ENCODE measurements at places on chromosomes 3 and 15.
A peak's percentile ranks its signal among the peaks of the same experiment; 100 is the strongest.

GRCh38 chr3:37823189-37823588 lies 38.5 kb upstream of the CTDSPL start:
- DNase-seq = no peak

- DNase-seq = peak; percentile 10
Measured at GRCh38 chr3:190617185-190617584, 103.3 kb downstream of the IL1RAP start.

DNA sequence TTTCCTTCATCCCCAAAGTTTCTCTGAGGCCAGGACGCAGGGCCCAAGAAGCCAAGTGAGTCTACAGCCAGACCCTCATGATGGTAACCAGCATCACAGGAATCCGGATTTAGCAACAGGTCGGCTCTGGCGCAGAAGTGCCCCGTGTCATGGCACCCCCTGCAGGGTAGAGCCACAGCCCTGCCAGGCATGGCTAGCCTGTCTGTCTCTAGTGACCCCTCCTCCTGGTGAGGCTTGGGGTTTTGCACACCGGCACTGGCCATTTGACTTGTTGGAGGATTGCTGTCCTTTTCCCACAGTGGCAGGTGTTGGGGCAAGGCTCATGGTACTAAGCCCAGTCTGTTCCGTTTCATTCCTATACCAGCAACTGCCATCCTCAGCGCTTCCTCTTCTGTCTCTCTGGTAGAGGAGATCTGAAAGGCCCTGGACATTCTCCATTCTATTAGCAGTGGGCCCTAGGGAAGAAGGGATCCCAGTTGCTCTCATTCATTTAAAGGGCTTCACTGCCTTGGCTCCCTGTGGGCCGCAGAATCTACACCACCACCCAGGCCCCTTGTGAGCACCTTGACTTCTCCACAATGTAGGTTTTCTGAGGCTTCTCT lies 9.4 kb upstream of the CHAC1 start:
- no peak for DNase-seq

DNA sequence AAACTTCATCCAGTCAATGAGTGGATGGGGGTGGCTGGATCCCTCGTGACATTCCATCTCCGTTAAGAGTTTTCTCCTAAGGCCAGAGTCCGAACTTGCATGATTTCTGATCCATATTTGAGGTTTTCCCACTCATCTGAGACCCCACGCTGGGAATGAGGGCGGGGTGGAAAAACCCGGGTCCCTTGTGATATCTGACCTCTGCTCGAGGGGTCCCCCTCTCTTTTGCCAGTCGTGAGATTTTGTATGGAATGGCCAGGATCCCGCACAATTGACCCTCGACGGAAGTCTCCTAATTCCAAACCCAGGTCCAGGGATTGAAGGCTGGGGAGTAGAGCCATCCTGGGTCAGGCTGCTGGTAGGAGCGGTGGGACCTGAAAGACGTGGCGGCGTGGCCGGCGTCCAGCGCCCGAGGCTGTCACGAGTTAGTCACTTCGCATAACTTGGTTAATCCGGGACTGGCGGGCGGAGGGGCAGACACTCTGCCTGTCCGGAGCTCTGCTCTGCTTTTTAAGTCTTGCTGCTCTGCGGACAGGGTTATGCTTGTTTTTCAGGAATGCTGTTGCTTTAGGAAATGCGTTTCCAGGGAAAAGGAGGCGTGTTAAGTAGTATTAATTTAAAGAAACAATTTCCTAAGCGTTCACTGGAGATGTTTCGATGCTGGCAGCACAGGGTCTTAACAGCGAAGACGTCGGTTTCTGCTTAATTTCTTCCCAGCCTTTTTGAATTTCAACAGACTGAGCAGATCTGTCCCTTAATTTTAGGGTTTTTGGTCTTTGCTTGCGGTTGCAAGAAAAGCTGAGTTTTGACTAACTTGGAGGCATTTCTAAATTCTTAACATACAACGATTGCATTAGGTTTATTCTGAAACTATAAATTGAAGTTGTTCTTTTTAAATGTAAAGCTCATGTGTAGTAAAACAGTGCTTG lies 69.7 kb upstream of the LRRFIP2 start:
- no peak for DNase-seq

DNA sequence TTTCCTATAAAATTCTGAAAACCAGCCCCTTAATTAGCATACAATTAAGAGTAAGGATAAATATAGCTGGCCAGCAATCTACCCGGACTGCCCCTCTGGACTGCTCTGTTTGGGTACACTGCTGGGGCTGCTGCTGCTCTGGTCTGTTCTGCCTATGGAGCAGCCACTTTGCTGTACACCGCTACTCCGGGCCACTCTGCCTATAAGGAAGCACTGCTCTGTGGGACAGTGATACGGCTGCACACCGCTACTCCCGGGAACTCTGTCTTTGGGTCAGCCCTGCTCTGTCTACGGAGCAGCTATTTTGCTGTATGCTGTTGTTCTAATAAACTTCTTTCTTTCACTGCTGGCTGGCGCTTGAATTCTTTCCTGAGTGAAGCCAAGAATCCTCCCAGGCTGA lies 316.5 kb upstream of the PLSCR5 start:
- DNase-seq = no peak

- peak; percentile 61 for DNase-seq
Measured at GRCh38 chr15:41557673-41558399, 1.2 kb upstream of the TYRO3 start.

GRCh38 chr3:170331143-170331542 lies 26.4 kb upstream of the SKIL start:
- no peak for DNase-seq

DNA sequence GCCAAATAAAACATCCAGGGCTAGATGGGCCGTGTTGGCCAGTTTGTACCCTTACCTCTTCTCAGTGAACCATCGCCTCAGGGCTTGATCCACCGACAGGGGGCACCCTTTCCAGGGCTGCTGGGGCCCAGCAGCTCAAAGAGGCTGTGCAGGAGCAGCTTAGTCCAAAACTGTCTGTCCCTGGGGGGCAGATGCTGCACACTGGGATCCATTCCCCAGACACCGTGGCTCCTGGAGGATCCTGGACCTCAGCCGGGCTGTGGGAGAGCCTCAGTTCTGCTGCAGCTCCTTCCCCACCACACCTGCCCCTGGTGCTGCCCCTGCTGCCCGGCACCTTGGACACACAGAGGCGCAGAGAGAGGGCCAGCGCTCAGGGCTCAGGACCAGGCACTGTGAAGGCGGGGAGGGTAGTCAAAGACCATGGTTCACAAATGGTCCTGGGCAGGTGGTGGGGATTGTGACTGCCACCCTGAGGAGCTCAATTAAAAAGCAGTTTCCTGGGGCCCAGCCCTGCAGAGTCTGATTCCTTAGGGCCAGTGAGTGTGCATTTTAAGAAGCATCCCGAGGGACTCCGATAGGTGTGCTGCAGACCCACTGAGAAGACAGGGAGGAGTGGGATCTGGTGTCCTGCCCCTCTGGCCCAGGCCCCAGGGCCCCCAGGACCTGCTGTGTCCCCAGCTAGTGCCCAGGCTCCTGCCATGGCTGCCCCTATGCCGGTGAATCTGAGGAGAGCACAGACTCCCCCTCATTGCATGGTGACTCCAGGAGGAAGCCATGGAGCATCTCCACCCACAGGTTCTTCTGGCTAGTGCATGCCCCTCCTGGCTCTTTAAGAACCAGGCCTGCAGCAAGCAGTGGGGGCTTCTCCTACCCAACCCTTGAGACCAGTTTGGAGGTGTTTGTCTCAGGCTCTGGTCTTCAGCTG lies 86.5 kb upstream of the PRR20G start:
- no peak for DNase-seq

GRCh38 chr15:95085056-95085455 lies 853.7 kb downstream of the MCTP2 start:
- DNase-seq = no peak

DNA sequence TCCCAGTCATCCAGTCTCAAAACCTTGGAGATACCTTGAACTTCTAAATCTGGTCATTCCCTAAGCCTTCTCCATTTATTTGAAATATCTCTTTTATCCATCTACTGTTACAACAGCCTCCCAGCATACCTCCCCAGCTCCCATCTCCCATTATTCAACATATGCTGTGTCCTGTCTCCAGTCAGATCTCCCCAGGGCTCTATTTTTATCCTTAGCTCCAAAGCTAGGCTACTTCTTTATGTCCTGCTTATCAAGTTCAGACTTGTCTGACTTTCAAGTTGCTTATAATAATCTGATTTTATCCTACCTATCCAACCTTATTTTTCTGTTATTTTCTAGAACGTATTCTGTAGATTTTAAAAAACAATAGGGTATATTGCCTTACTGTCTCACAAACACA lies 44.2 kb downstream of the IQGAP1 start:
- no peak for DNase-seq

GRCh38 chr3:14507757-14508504 lies 32.2 kb downstream of the GRIP2 start:
- DNase-seq = no peak

- no peak for DNase-seq
Measured at GRCh38 chr3:177591379-177591778, 394.1 kb upstream of the TBL1XR1 start.

DNA sequence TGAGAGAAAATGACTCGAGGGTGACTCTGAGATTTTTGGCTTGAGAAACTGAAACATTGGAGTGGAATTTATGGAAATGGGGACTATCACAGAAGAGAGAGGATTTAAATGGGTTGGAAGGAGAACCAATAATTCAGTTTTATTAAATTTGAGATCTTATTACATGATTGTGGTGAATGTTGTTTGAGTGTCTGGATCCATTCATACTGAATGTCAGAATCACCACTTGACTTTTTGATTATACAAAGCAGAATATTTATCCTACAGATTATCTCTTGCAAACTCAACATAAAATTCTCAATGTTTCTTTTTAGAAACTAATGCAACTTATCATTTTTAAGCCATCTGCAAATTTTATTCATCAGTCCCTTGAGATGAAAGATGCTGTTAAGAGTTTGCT lies 332.8 kb downstream of the CNTN3 start:
- no peak for DNase-seq

GRCh38 chr15:41513506-41514227 lies at the start of gene LTK:
Gene LTK, minus strand, starts transcription at chr15:41513827. Its CDS starts 118 bp downstream, at chr15:41513709.
- DNase-seq = no peak

Measured in stimulated activated CD4-positive, alpha-beta T cell treated with anti-CD3 and anti-CD28 coated beads, Interleukin-15, amount 100 ng/mL, for 48 hours (primary cell).